Neural crest cell (in vitro differentiated cells): ENCODE measurements at places on chromosomes 7 and 10.

DNA sequence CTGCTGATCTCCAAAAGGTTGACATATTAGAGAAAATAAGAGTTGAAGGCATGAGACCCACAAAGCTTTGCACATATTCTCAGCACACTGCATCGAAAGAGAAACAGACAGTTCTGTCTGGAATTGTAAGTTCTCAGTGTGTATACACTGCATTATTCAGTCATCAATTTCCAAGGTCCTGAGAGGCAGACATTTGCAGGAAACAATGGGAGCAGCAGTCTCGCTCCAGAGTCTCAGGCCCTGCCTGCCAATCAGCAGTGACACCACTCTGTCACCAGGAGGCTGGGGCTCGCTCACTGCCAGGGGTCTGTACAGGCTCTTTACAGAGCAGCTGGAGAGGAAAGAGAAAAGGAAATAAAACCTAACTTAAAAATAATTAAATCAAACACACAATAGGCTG is 36.3 kb downstream of the JAZF1 start:
- peak; percentile 52 for DNase-seq

DNA sequence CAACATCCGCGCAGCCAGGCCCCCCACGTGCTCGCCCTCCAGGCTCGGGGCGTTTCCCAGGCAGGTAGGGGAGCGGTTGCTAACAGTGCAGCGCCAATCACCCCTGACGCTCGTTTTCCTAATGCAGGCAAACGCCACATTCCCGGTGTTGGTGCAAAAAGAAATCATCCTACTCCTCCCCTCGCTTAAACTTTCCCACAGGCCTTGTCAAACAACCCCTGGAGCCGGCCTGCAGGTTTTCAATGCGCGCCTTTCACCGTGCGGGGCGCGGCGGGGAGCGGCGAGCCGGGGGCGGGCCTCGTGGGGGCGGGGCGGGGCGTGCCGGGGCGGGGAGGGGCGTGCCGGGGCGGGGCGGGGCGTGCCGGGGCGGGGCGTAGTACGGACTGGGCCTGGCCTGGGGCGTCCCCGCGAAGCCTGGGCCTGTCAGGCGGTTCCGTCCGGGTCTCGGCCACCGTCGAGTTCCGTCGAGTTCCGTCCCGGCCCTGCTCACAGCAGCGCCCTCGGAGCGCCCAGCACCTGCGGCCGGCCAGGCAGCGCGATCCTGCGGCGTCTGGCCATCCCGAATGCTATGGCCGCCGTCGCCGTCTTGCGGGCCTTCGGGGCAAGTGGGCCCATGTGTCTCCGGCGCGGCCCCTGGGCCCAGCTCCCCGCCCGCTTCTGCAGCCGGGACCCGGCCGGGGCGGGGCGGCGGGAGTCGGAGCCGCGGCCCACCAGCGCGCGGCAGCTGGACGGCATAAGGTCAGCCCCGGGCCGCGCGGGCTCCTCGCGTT is at the start of gene ECHDC3:
Gene ECHDC3, plus strand, starts transcription at position 374 of the 770 bp plus-strand sequence. Its CDS starts 195 bp downstream, at position 569.
- peak; percentile 26 for DNase-seq

GRCh38 chr7:70614237-70615045 is 517.5 kb upstream of the GALNT17 start:
- peak; percentile 37 for DNase-seq

GRCh38 chr7:123719197-123719721 is 29.5 kb downstream of the WASL start:
- no peak for DNase-seq

DNA sequence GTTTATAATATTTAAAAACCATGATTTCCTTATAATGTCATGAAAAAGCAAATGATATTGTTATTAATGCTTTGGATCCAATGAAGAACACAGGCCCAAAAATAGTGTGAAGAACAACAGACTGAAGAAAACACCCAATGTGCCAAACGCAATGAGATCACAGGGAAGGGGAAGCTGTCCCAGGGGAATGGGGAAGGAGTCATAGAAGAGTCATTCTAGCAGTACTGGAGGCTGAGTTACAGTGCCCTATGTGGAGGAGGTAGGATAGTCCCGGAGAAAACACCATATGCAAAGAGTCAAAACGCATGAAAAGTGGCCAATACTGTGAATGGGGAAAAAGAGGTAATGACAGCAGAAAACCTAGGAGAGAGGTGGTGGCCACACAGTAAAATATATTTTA is 50.9 kb downstream of the TPK1 start:
- DNase-seq: no peak

DNA sequence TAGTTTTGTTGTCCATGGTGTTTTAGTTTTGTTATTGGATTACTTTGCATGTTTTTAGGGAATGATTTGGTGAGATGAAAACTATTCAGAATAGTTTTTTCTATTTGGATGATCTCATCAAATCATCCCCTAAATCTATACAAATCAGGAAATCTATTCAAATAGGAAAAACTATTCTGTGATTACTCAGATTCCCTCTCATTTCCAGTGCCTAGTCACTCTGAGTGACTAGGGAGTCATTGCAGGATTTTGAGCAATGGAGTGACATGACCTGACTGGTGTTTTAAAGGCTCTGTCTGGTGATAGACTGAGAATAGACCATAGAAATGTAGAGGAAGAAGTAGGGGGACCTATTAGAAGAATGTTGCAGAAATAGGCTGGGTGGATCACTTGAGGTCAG is 72.4 kb downstream of the TPST1 start:
- DNase-seq: no peak

GRCh38 chr10:92619368-92619767 is 26.4 kb downstream of the KIF11 start:
- no peak for DNase-seq

- DNase-seq: no peak
Observed at GRCh38 chr10:116828116-116828515, 21.2 kb upstream of the ENO4 start.

DNA sequence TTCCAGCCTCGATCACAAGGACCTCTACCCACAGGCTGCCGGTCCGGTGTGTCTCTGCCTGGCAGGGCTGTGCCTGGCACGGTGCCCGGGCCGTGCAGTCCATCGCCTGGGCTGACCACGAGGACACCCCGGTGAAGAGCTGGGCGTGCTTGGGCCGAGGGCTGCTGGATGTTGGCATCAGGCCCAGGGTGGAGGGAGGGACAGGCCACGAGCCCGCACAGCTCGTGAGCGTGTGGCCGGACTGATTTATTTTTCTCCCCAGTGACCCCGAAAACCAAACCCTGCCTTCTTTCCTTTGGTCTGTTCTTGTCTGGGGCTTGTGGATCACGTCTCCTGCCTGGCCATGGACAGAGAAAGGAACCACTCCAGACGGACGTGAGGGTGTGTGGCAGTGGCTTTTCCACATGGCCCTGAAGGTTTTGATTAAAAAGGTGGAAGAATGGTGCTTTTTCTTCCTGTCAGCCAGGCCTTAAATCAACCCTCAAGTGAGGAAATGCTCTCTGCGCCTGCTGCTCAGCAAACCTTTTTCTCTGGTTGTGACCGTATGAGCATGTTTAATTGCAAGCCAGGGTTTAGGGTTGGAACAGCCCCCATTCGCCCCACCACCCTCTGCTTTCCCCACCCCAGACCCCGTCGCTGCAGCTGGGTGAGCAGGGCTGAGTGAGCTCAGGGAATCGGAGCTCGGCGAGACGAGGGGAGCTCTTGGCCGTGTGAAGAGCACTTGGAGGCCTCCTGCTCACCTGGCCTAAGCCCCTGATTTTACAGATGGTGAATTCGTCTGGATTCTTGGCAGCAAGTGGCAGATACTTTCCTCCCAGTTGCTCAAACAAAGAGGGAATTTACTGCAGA is 130.1 kb downstream of the RGS10 start:
- DNase-seq: no peak

DNA sequence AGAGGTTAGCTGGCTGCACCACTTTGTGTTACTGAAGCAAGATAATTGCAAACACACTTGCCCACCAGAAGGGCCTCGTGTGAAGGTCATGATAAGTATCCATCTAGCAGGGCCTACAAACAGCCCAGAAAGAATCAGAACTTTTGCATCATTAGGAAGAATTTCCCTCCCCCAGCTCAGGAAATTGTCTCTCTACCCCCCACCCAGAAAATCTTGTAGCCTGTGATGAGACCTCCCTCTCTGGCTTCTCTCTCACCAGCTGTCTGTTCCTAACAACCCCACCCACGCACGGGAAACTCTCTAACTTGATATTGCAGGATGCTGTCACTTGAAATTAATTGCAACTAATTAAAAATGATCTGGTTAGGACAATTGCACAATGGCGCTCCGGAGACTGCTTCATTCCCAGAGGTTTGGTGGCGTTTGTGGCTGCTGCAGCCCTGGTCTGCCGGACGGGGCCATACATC is 34.5 kb downstream of the ZNF503 start:
- no peak for DNase-seq

- no peak for DNase-seq
Observed at GRCh38 chr7:69193061-69193460, 405.2 kb upstream of the AUTS2 start.

DNA sequence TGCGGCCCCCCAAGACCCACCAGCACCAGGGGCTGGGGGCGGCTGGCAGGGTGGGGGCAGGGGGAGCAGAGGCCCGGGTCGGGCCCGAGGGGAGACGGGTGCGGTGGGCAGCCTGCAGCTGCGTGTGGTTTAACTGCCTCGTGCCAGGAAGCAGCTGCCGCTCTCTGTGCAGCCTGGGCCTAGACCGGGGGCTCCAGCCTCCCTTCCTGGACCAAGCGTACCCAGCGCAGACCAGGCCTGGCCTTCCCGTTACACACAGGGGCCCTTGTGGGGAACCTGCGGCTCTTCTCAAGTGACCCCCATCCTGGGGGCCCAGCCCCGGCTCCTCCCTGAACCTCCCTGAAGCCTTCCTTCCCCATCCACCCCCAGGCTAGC is 6.6 kb upstream of the INTS1 start:
- no peak for DNase-seq

DNA sequence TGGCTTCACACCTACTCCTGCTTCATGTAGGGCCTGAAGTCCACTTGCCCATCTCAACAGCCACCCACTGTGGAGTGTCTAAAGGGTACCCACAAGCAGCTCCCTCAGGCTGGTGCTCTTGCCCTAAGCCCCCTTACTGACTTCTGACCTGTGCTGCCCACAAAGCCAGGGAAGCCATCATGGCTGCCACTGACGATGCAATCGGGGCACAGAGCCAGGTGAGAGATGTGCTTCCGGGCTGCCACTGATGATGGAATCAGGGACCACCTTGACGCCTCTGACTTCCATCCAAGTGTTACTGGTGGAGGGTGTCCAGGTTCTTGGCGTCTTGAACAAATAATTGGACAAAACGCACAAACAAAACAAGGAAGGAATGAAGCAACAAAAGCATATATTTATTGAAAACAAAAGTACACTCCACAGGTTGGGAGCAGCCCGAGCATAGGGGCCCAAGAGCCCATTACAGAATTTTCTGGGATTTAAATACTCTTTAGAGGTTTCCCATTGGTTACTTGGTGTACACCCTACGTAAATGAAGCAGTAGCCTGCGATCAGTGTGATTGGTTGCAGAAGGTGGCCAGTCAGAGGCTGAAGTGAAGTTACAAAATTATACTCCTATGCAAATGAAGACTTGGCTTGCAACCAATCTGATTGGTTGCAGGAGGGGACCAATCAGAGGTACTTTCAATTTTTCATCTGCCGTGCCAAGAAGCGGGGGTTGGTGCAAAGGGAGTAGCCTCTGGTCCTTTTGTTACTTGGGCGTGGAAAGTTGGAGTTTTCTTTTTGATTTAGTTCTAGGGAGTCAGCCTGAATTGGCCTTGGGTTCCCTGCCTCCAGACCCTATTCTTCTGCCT is 4.5 kb downstream of the CPA2 start:
- no peak for DNase-seq

- no peak for DNase-seq
Observed at GRCh38 chr10:48330269-48330668, 23.8 kb downstream of the MAPK8 start.
